ENCODE measurements at places on chromosomes 3 and 15.
A peak's percentile ranks its signal among the peaks of the same experiment; 100 is the strongest.

- DNase-seq, result no peak
These were observed 335.7 kb downstream of the SQOR start for GRCh38 chr15:45970542-45970941.

DNA sequence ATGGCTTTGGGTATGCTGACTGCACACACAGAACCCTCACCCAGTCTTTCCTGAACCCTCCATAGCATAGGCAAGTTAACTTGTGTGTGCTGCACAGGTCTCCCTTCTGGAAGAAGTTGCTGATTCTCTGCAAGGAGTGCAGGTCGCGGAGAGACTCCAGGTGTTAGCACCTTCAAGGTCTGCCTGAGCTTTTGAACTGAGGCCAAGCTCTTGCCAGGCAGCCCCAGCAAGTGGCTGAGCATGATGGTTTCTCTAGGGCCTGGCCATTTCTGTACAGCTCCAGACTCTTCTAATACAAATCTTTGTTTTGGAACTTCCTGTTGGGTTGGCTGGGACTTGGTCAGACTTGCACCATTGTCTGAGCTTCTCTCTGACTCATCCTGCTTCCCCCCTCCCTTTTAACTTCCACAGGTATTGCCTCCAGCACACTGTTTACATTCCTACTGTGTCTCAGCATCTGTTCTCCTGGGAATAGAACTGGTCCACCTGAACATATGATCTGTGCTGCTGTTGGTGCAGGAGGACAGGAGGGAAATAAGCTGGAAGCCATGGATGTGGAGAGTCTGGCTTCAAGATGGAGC is 53.3 kb downstream of the KY start:
- DNase-seq, result no peak

- DNase-seq, result no peak
These were observed 115.0 kb upstream of the ABHD17C start for GRCh38 chr15:80580106-80580505.

GRCh38 chr3:60557122-60557521 is 694.1 kb downstream of the FHIT start:
- no peak for DNase-seq

- DNase-seq, result no peak
These were observed 222.2 kb upstream of the BHLHE40 start for GRCh38 chr3:4756855-4757574.

GRCh38 chr3:112769286-112769978 is 77.2 kb downstream of the CD200R1L start:
- DNase-seq, result no peak

DNA sequence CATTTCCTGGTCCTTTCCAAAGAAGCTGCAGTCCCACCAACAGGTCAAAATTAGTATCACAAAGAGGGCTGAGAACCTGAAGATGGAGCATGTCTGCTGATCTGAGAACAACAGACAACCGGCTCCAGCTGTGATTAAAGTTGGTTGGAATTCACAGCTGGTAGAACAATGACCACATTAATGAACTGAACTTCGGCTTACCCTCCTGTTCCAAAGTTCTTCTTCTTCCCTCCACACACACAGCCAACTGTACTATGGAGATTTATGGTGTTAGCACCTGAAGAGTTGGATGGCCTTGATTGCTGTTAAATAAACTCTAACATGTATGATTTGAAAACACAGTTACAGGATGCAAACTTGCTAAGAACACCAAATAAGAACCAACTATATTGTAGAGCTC is 27.4 kb upstream of the ROPN1 start:
- DNase-seq, result no peak

- peak; percentile 46 for DNase-seq
These were observed at the start of gene ENTPD3 for GRCh38 chr3:40387001-40387894. TSS of gene ENTPD3 (plus strand) at chr3:40387184. CDS start at chr3:40388058, 874 bp downstream.

- no peak for DNase-seq
These were observed 8.9 kb downstream of the DNAAF4 start for GRCh38 chr15:55499151-55499550.

- DNase-seq, result no peak
These were observed 77.5 kb downstream of the ATP10A start for GRCh38 chr15:25785641-25786025.

GRCh38 chr3:141431411-141432378 is 55.1 kb upstream of the RASA2 start:
- DNase-seq, result no peak

GRCh38 chr3:180749796-180750195 is 70.5 kb upstream of the CCDC39 start:
- no peak for DNase-seq

DNA sequence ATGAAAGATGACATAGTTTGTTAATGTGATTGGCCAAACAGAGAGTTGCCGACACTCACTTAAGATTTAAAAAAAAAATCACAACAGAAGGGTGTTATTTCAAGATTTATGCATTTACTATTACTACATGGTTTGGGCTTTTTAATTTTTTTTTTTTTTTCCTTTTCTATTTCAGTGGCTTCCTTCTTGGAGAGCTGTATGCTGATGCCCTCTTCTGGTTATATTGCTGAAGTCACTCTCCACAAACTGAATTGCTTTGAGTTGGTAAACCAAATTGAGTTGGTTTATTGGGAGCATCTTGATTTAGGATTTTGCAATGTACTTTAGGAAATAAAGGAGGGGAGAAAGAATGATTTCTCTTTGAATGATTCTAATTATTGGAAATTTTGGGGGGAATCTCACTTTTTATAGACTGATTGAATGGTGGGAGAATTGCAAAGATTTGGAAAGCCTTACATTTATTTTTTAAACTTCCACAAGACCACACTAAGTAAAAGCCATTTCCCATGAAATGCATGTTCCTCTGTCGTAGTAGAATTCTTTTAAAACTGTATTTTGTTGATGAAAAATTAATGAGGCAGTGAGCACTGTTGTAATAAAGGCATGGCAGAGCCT is 186.6 kb upstream of the FEZF2 start:
- peak; percentile 12 for DNase-seq

DNA sequence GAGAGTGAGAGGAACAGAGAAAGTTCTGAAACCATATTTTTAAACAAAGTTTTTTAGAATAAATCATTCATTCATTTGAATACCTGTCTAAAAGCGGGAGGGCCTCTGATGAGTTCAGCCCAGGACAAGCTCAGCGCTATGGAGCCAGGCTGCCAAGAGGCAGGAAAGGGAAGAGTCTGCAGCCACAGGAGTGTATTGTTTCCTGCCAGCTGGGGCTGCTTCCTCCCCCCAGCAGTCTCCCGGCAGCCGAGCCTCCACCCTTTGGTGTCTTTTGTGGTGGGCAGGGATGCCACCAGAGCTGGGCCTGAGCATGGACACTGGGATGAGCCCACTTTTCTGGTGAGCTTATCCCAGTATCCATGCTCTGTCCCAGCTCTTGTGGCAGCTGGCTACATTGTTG is 199.5 kb upstream of the TPRG1 start:
- DNase-seq, result no peak

DNA sequence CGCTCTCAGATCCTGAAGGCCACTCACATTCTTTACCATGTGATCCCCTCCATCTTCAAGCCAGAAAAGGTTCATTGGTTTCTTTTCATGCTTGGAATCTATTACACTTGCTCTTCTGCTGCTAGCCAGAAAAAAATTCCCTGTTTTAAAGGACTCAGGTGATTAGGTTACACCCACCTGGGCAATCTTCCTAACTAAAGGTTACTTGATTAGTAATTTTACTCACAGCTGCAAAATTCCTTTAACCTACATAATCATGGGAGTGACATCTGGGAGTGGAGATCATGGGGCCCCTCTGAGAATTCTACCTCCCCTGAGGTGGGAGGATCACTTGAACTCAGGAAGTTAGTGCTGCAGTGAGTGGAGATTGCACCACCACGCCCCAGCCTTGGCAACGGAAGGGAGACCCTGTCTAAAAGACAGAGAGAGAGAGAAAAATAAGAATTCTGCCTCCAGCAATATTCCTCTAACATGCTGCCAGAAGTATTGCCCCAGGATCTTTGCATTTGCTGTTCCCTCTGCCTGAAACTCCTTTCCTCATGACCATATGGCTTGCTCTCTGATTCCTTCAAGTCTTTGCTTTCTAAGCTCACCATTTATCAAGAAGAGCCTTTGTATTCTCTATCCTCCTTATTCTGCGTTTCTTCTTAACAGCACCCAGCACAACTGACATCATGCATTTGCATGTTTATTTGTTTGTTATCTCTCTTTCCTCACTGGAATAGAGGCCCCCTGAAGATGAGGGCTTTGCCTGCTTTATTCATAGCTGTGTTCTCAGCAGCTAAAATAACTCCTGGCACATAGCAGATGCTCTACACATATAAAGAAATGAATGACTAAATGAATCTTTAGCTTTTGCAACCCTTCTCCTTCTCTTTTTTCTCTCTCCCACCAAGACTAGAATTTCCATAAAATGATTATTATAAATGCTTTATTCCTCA is 68.2 kb downstream of the EDEM1 start:
- no peak for DNase-seq

DNA sequence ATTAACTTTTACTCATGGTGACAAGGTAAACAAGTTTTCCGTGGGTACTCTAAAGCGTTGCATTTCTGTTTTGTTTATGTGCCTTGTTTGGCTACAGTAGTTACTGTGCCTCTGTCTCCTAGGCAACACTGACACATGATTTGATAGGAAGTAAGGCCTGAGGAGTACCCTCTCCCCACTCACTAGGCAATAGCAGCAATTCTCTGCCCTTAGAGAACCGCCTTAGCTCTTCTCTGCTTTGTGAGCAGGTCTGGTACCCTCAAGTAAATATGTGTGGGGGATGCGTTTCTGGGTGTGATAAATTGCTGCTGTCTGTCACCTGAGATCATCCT is at the start of gene IL5RA:
Gene IL5RA (minus strand): TSS at position 76 of the 332 bp plus-strand sequence. CDS start 5,390 bp downstream, outside the sequence.
- DNase-seq, result peak; percentile 22

DNA sequence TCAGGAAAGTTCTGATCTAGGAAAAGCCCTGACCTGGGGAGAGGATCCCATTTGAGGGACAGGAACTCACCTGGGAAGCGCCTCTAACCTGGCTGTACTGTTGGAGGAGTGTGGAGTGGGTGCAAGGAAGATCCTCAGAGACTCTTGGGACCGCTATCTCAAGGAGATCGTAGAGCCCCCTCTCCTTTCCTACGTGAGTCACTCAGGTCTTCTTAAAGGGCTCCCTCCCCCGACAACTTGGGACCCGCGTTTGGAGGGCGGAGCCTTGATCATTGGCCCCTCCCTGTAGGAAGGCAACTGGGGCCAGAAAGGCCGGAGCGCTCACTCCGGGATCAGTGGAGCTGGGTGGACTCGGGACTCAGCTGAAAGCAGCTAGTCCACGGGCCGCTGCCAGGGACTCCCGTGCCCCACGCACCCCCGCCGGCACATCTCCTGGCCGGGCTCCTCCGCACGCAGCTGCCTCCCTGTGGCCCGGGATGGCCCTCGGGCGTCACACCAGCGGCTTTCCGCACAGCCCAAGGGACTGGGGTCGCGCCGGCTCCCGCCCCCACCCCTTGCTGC is 520 bp downstream of the SLC26A6 start:
- DNase-seq, result peak; percentile 83

- DNase-seq, result no peak
These were observed 467.6 kb upstream of the CFAP20DC start for GRCh38 chr3:59517388-59517787.

GRCh38 chr3:97821287-97821773 is 481 bp upstream of the CRYBG3 start:
- DNase-seq, result peak; percentile 45

- DNase-seq, result peak; percentile 91
These were observed 37.0 kb downstream of the EPHB3 start for GRCh38 chr3:184598574-184598927.

DNA sequence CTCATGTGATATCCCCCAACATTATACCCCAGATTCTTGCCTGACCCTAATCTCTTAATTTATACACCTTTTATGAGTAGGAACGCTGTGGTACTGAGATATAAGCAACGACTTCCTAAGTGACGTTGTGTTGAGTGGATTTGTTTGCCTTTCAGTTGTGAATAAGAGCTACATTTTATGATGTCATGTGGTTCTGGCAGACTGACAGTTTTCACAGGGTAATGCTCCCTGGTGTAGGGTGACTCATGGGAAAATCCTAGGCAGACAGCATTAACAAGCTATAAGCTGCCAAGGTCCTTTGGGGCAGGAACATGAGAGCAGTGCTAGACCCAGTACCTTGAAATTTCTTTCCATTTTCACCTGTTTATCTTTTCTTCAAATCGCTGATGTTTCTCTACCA is 11.2 kb downstream of the C3orf52 start:
- DNase-seq, result no peak

GRCh38 chr3:140580746-140581145 is 97.1 kb upstream of the TRIM42 start:
- DNase-seq, result no peak

DNA sequence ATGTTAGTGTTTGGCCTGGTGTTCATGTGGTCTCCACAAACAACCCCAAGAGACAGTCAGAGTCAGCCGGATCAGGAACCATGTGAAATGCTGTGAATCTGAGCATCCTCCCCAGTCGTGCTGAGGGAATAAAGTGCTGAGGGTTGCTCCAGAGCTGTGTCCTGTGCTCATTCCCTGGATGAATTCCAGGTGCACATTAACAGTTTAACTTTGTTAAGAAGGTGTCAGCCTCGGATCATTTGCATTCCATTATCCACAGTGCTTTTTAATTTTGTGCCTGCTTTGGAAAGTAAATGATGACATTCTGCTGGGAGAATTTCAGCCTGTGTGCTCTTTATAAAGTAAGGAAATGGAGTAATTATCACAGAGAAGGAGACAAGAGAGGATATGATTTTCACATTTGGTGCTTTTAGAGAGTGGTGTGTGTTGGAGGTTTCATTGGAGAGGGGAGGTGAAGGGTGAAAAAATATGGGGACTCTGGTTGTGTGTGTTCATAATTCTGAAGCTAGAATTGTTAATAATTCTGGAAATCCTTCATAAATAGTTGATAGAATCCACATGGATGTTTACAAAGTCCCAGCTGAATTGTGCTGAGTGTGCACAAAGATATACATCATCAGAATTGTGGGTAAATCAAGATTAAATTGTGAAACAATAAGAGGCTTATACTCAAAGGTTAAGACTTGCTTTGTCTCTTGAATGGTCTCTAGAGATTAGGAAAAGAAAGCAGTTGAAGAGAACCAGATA is 621.4 kb downstream of the AGBL1 start:
- DNase-seq, result no peak

DNA sequence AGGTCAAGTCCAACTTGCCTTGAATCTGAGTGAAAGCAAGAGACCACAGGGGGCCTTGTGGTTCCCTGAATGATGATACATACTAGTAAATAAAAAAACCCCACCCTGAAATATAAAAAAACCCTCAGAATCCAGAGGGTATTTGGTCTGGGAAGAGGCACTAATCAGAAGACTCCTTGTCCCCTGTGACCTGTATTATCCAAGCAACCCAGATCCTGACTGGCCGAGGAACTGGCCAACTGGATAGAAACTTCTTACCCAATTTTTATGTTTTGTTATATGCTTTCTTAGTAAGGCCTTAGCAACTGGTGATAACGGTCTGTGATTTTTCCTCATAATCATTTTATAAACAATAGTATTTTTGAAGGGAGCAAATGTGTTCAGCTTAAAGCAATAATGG is 17.5 kb downstream of the ABI3BP start:
- DNase-seq, result no peak
